ENCODE measurements at places on chromosomes 7 and 10.

GRCh38 chr10:112203328-112204076 is 19.9 kb upstream of the GPAM start:
- DNase-seq: no peak

GRCh38 chr7:41048771-41049170 is 654.1 kb downstream of the INHBA start:
- no peak for DNase-seq

DNA sequence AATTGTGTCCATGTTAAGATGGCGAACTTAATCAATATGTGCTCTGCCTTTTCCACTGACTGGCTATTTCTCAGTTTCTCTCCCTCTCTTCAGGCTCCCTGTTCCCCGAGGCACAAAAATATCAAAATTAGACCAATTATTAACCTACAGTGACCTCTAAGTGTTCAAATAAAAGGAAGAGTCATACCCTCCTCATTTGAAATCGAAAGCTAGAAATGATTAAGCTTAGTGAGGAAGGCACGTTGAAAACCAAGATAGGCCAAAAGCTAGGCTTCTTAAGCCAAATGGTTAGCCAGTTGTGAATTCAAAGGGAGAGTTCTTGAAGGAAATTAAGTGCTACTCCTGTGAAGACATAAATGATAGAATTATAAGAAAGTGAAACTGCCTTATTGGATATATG is 81.1 kb upstream of the MBL2 start:
- DNase-seq: no peak

GRCh38 chr10:109926061-109926745 is 2.9 kb upstream of the XPNPEP1 start:
- no peak for DNase-seq

DNA sequence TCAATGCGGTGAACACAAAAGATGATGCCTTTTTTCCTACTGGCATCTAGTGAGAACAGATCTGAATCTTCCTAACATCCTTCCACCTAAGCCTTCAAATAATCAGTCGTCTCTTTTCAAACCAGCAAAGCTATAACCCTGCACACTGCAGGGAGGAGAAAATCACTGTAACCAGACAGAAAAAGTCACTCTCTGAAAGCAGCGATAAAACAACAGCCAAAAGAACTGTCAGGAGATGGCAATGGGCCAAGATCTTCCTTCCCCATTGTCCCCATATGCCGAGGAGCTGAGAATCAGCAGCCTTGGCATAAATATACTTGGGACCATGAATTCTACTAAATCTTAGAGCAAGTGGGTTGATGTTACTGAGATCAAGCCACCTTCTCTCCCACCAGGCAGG is 13.1 kb downstream of the FZD9 start:
- DNase-seq: no peak

- DNase-seq: no peak
Observed at GRCh38 chr10:4931587-4931986, 31.6 kb upstream of the AKR1C1 start.

DNA sequence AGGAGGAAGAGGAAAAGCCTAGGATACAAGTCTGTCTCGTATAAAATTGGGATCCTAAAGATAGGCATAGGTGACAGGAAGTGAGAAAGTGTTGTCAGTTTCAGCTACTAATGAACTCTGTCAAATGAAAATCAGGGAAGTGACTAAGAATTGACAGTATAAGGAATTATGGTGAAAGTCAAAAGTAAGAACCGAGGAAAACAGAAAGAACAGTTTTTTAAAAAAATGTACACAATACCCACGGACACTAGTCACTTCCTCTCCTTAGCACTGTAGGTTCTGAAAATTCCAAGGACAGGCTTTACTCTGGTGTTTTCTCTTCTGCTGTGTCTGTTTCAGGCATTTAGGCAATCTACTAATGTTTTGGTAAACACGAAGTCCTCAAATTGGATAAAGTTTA is 42.3 kb downstream of the ATAD1 start:
- DNase-seq: no peak

GRCh38 chr10:49560526-49560925 is 21.6 kb upstream of the ERCC6 start:
- DNase-seq: no peak

GRCh38 chr10:89867964-89868363 is 166.6 kb downstream of the KIF20B start:
- no peak for DNase-seq

GRCh38 chr7:156168434-156168833 is 356.2 kb upstream of the SHH start:
- DNase-seq: no peak

DNA sequence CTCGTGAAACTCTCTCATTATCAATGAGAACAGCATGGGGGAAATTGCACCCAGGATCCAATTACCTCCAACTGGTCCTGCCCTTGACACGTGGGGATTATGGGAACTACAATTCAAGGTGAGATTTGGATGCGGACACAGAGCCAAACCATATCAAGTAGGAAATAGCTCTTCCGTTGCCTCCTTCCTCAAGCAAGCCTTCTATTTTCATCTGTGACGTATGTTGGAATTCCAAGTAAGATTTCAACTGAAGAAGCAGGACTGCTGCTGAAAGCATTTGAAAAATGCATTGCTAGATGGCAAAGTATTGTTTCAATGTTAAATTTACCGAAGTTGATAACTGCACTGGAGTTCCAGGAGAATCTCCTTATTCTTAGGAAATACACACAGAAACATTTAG is 178.1 kb upstream of the GALNT17 start:
- no peak for DNase-seq

DNA sequence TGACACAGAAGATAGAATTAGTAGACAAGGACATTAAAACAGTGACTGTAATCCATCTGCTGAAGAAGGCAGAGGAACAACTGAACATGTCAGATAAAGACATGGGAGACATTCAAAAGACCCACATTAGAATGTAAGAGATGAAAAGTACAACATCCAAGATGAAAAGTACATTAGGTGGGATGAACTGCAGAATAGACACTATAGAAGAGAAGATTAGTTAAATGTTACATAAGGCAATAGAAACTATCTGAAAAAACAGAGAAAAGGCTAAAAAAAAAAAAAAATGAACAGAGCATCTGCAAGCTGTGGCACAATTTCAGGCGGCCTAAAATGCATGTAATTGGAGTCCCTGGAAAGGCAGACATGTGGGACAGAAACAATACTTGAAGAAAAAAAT is 21.6 kb downstream of the NUB1 start:
- no peak for DNase-seq

- no peak for DNase-seq
Observed at GRCh38 chr7:41107938-41108448, 594.9 kb downstream of the INHBA start.

DNA sequence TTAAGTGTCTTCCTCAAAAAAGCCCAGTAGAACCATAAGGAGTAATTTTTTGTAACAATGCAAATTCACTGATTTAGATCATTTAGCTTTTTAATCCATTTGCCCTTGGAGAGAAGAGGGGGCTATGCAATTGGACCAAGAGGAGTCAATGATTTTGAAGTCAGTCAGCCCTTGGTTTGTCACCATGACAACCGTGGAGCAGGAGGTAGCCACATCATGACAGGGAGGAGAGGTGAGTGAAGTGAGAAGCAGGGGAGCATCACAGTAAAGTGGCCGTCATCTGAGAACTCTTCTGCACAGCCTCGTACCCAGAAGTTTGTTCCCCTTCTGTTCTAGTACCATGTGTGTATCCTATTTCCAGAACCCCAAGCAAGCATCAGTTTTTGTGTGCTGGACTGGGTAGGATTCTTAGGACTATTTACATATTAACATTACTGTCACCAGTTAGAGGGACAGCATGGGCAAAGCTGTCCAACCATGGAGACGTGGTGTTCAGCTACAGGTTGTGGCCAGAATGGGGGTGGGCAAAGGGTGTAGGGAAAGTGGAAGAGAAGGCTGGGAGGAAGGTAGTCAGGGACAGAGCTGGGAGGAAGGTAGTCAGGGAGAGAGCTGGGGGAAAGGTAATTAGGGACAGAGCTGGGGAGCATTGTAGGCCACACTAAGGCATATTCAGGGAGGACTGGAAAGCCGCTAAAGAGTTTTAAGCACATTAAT is 13.1 kb downstream of the UBE3C start:
- no peak for DNase-seq

DNA sequence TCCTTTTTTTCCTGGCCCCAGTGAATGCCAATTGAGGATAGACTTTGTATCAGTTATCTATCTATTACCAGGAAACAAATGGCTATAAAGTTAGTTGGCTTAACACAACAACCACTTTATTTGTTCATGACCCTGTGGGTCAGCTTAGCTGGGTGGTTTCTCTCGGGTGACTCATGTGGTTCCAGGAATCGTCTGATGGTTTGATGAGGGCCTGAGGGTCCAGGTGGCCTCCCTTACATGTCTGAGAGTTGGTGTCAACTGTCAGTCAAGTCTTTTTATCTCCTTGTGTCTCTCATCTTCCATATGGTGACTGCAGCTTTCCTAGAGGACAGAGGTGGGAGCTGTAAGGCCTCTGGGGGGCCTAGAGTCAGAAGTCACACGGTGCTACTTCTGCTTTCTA is 15.3 kb upstream of the MAPK8 start:
- DNase-seq: no peak

- DNase-seq: peak; percentile 34
Observed at GRCh38 chr10:28367929-28368484, 65.1 kb upstream of the MPP7 start.

DNA sequence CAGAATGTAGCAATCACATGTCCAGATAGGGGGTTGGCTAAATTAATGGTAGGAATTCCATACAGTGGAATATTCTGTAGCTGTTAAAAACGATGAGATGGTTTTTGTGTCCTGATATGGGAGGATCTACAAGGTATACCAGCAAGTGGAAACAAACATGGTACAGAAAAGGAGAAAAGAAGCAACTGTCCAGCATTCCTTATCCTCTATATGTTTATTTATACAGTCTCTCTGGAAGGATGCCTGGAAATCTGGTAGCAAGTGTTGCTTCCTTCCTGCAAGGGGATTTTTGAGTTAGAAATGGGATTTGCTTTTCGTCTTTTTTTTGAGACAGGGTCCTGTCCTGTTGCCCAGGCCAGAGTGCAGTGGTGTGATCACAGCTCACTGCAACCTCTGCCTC is 19.3 kb downstream of the IL15RA start:
- DNase-seq: no peak

- no peak for DNase-seq
Observed at GRCh38 chr7:32515890-32516550, 20.7 kb downstream of the AVL9 start.

DNA sequence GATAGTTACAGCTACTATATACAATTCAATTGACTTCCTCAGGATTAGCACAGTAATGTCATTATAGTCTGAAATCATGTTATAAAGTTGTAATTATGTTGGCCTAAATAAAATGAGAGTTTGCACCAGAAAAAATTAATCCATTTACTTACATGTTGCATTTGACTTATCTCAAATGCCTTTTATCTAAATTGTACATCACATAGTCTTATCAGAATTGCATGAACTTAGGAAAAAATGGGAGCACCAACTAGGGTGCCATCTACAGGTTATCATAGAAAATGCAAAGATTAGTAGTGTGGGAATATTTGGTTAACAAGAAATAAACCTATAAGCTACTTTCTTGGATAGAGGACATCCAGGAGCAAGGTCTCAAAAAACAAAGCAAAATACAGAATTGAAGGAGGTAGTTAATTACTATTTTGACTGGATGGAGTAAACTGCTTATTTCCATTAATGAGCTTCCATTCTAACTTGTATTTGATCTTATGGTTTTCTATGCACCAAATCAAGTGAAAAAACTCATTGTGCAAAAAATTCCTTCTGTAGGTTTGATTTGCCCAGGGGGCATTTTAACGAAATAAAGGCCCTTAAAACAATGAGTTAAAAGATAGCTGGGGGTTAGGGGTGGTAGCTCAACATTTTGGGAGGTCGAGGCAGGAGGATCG is 60.0 kb upstream of the ORC5 start:
- no peak for DNase-seq
